Hematopoietic multipotent progenitor cell treated with erythropoietin and hydrocortisone succinate and interleukin-3 and kit ligand, for 8 days (in vitro differentiated cells): ENCODE measurements at places on chromosomes 1 and 21.

GRCh38 chr1:200708769-200709168 lies 29.9 kb upstream of the CAMSAP2 start:
- DNase-seq = peak; percentile 25

DNA sequence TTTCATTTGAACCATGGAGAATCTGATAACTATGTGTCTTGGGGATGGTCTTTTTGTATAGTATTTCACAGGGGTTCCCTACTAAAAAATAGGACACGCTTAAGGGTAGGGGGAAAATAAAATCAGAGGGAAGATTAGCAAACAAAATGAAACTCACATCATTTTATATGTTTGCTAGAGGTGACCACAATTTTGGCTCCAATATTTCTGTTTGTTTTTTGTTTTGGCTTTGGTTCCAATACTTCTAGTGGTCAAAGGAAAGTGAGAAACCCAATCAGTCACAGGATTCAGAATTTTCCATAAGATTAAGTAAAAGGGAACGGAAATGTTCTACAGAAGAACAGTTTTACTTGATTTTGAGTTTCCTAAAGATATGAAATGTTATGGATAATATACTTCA lies 42.3 kb upstream of the SSX2IP start:
- no peak for DNase-seq

DNA sequence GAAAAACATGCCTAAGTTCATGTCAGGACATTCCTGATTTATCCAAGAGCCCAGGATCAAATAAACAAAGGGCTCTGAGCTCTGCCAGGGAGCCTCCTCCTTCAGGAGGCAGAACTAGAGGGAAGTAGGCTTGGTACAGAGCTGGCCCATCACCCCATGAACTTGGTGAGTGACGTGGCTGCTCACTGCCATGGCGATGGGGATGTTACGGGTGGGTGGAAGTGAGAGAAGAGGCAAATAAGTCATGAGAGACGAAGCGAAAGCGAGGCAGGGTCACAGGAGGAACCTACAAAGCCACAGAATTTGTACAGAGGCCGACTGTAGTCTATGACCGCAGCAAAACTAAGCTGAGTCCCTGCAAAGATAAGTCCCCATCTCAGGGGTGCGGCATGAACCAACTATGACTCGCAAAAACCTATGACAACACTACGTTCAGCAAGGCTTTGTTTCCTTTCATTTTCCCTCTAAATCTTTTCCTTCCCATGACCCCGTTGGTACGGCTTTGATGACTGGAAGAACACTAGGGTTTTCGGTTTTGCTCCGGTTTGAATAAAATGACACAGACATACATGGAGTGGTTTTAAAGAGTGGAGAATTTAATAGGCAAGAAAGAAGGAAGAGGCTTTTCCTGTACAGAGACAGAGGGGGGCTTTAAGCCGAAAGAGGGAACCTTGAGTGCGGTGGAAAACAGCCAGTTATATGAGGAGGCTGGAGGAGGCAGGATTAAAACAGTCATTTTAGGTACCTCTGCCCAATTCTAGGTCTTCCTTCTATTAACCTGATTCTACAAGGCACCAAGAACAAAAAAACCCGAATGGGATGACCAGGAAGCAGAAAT lies 74.1 kb downstream of the CD46 start:
- peak; percentile 92 for DNase-seq

DNA sequence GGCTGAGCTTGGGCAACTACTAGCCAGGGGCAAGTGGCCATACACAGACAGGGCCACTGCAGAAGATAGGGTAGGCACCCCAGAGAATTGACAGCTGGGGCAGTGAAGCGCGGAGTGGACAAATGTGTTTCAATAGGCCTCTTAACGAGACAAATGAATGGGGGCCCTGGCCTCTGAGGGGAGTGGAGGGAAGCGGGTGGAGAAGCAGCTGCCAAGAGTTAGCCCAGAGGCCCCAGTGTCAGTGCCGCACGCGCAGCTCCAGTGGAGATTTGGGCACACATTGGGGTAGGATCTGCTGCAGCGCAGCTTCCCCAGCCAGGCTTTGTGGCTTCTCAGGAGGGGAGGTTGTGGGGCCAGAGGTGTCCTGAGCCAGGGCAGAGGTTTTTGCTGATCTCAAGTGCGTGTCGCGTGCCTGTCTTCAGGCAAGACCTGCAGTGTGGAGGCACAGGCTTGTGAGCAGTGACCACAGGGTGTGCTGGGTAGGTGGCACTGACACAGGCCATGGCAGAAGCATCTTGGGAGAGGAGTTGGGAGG lies 16.9 kb downstream of the PTPRF start:
- DNase-seq = no peak

DNA sequence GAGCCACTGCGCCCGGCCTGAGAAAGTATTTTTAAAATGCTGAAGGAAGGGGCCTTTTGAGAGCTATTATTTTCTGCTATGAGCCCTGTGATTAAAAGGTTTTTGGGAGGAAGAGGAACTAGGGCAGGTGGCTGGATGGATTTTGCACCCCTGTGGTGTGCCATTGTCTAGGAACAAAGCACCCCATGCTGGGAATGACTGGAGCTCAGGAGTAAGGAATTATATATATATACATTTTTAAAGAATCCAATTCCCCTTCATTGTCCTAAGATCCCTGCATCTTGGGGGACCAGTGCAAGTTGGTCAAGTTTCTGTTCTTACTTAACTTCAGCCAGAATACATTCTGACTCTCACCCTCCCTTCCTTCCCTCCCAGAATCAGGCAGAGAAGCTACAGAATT lies 91.6 kb downstream of the ZNF648 start:
- DNase-seq = no peak

DNA sequence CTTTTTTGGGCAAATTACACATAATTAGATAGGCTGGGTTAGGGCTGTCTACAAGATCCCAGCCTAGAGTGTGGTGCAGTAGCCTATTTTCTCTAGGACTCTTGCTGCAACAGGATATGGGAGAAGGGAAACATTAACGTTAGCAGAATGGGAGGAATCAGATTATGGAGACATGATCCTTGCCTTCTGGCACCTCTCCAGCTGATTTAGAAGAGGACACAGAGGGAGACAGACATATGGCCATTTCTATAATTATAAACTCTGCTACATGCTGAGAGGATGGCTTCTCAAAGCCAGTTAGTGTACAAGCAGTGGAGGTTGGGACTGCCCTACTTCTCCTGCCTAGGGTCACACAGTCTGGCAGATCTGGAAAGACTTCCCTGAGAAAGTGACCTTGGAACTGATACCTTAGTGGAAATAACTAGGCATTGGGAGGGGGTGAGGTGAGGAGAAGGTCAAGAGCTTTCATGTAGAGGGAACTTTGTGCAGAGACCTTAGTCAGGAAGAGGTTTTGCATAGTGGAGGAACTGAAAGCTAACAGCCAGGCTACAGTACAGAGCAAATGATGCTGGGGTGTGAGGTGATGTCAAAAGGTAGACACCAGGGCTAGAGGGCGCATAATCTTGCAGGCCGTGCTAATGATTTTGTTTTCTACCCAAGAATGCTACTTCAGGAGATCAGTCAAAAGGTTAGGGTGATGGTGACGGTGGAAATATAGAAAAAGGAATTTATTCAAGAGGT lies 1.2 kb upstream of the CD1D start:
- DNase-seq = no peak

- DNase-seq = no peak
These were observed 79.6 kb downstream of the DAB1 start for GRCh38 chr1:57344265-57344664.

- DNase-seq = no peak
These were observed 70.6 kb upstream of the GJB5 start for GRCh38 chr1:34684266-34684665.

GRCh38 chr21:28310711-28311110 lies 682.0 kb downstream of the LTN1 start:
- no peak for DNase-seq

- no peak for DNase-seq
These were observed 151.0 kb downstream of the NUF2 start for GRCh38 chr1:163472651-163473248.

DNA sequence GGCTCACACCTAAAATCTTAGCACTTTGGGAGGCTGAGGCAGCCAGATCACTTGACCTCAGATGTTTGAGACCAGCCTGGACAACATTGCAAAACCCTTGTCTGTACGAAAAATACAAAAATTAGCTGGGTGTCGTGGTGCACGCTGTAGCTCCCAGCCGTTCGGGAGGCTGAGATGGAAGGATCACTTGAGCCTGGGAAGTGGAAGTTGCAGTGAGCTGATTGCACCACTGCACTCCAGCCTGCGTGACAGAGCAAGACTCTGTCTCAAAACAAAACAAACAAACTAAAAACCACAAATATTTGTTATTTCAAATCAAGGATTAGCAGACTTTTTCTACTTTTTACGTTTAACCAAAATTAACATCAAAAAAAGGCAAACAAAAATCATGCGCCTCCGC lies 31.3 kb downstream of the INKA2 start:
- no peak for DNase-seq

DNA sequence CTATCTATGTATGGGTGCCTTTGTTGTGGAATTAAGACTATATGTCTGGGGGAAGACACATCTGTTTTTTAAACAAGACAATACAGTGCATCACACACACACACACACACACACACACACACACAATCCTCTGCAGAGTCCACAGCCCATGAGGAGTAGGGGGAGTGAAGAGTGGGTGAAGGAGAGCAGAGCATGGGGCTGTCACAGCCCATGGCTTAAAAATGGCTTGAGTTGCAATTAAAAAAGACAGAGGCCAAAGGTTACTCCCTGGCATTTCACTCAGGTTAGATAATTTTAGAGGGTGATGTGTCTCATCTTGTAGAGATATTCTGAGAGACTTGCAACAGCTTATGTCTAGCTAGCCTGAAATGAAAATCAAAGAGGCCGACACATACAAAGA lies 176.5 kb upstream of the PLXNA2 start:
- no peak for DNase-seq

DNA sequence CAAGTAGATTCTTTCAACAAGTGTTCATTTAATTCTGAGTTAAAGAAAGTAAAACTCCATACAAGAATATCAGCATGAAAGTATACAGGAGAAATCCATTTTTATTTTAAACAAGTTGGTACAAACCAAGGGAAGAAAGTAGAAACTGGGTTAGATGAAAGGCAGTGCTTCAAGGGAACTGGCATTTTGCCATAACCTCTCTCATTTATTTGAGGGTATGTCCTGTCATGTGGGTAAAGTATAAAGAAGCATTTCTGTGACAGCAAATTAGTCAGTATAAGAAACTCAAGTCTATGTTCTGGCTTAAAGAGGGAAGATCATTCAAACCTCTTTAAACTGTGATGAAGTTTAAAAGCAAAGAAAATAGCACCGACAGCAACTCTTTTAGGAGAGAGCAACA lies 32.0 kb downstream of the OLFM3 start:
- no peak for DNase-seq

GRCh38 chr1:9929431-9930385 lies 13.5 kb downstream of the LZIC start:
- DNase-seq = no peak

- DNase-seq = no peak
These were observed 60.0 kb upstream of the FGGY start for GRCh38 chr1:59236721-59237545.

GRCh38 chr1:160398823-160399222 lies 1.5 kb upstream of the VANGL2 start:
- DNase-seq = no peak

DNA sequence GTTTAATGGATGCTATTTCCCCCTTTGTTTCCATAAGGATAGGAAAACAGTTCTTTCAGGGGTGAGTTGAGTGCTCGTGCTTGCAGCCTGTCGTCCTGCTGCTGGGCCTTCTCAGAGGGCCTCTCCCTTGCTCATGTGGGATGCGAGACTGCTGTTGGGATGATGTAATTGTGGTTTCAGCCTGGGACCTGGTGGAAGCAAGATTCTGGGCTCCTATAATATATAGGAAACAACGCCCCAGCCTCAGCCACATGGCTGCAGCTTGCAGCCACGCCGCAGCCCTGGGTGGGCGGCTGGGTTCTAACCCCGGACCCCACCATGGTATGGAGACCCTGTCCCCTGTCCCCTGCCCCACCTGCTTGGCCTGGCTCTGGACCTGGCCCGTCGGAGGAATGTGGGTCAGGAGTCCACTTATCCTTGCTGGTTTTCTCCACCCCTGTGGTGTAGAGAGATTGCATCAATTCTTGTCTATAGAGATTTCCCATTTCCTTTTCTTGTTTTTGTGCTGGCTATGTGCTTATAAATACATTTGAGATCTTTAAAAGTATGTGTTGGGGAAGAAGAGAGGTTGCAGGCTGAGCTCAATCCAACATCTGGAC lies 357.8 kb downstream of the SIPA1L2 start:
- no peak for DNase-seq

DNA sequence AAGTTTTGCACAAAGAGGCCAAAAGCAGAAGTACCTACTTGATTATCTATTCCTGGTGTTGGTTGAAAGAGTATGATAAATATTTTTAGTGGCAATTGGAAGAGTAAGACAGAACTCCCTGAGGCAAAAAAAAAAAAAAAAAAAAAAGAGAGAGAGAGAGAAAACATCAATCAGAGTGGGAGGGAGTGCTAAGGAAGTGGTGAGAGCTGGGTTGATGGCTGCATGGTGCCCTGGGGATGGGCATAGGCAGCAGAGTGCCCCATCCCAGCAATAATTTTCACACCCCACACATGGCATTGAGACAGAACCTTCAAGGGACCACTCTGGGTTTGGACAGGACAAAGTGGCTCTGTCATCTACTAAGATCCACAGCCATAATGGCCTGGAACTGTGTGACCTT lies 59.4 kb upstream of the FAM20B start:
- no peak for DNase-seq

GRCh38 chr1:155989242-155990004 lies 11.1 kb upstream of the ARHGEF2 start:
- DNase-seq = peak; percentile 78

DNA sequence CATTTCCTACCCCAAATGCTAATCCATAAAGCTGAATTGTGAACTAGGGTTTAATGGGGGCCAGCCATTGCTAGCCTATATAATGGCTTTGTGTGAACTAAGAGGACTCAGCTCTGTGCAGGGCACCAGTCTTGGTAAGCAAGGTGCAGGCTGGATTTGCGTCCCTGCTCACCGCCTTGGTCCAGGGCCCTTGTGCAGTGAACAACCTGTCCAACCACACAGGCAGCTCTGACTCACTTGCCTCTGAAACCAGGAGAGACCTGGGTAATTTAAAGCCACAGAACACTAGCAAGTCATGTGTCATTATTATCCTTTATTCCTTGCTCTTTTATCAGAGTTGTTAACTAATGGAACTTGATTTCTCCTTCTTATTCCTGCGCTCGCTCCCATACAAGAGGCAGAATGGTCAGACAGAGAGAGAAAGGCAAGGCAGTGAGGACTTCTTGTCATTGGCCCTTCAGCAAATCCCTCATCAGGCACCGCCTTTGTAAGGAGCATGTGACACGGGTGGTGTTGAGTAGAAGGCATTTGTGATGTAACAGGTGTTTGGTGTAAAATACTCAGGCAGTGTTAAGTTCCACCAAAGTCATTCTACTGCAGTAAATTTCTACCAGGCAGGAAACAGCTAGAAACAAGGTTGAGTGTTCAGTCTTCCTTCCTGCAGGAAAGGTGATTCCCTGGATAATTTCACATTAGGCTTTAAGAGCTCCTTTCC lies 67.3 kb upstream of the OLIG2 start:
- DNase-seq = no peak
